ENCODE measurements at places on chromosomes 5 and 9. TPM values are rescaled to one million over a fixed set of nuclear protein-coding genes. Genes with fewer than 3 reads are reported as not detected.

Gene TMEFF1
- 1.8 TPM for total RNA-seq

Gene SLC36A3
- not detected for total RNA-seq

Gene NUTM2G
- total RNA-seq, result not detected

Gene SCGB3A1
- not detected for total RNA-seq

Gene EQTN
- total RNA-seq, result not detected

Gene PCDHB12
- 0.04 TPM for total RNA-seq

Gene ESM1
- total RNA-seq, result not detected

Gene UGT3A2
- total RNA-seq, result not detected

Gene ADAMTS6
- total RNA-seq, result 0.10 TPM

Gene PAIP2
- total RNA-seq, result 109 TPM

Gene ANKRD34B
- 0.18 TPM for total RNA-seq

Gene RGS7BP
- total RNA-seq, result not detected

Gene PCDHGA2
- total RNA-seq, result 0.62 TPM

Gene SLC45A2
- 0.05 TPM for total RNA-seq

Gene RBM27
- 14.5 TPM for total RNA-seq

Gene MARCOL
- total RNA-seq, result not detected

Gene NR5A1
- not detected for total RNA-seq

Gene CERCAM
- total RNA-seq, result 38.8 TPM

Gene DAB2
- total RNA-seq, result 9.0 TPM

Gene SPATA9
- total RNA-seq, result not detected

Gene HTR4
- total RNA-seq, result not detected

Gene DMGDH
- not detected for total RNA-seq

Gene LRRC19
- not detected for total RNA-seq

Gene NEUROG1
- total RNA-seq, result not detected

Gene IL9
- not detected for total RNA-seq

Gene PCDHB9
- 0.08 TPM for total RNA-seq

Gene GPSM1
- 14.0 TPM for total RNA-seq

Gene EHMT1
- total RNA-seq, result 43.1 TPM

Gene C9orf85
- total RNA-seq, result 14.0 TPM

Gene GABRG2
- total RNA-seq, result not detected

Gene TMEM161B
- 9.1 TPM for total RNA-seq

Gene TYRP1
- not detected for total RNA-seq
